ENCODE measurements at places on chromosomes 13 and 19.
A peak's percentile ranks its signal among the peaks of the same experiment; 100 is the strongest.

- peak; percentile 11 for DNase-seq
These were observed 99.3 kb downstream of the EPSTI1 start for GRCh38 chr13:42892760-42893159.

GRCh38 chr13:111917086-111917485 is 149.9 kb upstream of the SOX1 start:
- DNase-seq = no peak

DNA sequence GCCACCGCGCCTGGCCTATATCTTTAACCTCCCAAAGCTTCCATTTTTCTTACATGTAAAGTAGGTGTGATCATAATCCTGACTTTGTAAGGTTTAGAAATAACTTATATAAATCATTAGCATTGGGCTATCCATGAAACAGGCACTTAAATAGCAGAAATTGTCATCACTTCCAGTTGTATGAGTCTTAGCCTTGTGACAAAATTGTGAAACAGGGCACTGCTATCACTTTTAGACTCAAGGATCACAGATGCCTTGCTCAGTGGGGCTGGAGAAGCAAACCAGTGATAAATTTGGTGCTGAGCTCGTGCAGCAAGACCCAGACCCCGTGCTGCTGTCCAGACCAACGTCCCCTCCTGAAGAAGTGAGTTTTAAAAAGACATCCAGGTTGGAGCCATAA is 209.7 kb downstream of the KATNAL1 start:
- DNase-seq = no peak

- DNase-seq = no peak
These were observed 11.4 kb downstream of the TPGS1 start for GRCh38 chr19:518598-519231.

- no peak for DNase-seq
These were observed 220.8 kb upstream of the MAB21L1 start for GRCh38 chr13:35697186-35697730.

GRCh38 chr19:7775761-7776160 is 12.7 kb downstream of the CLEC4M start:
- DNase-seq = no peak

GRCh38 chr13:38866649-38867048 is 124.0 kb downstream of the STOML3 start:
- DNase-seq = no peak

DNA sequence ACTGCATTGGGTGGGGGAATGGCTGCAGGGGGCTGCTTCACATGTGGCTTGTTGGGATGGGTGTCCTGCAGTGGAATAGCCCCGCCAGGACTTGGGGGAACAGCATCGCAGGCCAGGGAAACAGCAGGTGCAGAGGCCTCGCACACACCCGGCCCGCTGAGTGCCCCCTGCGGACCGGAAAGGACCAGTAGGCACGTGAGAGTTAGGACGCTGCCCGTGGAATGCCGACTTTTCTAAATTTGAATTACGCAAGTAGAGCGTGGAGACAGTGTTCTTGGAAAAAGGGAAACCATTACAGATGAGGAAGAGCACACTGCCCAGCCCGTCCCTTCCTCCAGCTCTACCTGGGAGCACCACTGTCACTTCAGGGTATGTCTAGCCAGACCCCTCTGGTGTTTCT is 11.5 kb downstream of the DNM2 start:
- DNase-seq = no peak

DNA sequence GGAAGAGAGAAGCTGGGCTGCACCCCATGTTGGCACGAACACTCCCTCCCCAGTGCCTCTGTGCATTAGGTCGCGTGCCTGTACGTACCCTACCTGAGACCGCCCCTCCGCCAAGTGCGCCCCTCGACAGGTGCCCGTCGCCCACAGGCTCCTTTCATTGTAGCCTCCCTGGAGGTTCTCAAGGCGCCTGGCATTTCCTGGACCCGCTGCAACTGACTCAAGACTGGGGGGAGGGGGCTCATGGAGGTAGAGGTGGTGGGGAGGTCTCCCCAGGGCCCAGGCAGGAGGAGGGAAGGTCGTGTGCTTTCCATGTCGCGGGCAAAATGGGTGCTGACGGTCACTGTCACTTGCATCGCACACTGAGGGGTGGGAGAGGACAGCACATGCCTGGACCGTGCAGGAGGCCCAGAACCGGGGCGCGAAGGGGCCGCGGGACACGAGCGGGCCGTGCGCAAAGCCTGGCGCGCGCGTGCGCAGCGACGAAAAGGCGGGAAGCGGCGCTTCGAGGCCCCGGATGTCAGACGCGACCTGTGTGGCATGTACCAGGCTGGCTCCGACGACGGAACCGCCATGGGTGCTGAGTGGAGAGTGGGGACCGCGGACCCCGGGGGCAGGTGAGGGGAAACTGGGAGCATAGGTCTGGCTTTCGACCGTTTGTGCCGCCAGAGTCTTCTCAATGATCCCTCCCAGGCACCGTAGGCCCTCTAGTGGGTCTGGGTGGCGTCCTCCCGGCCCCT is 16.5 kb downstream of the NFIX start:
- no peak for DNase-seq

DNA sequence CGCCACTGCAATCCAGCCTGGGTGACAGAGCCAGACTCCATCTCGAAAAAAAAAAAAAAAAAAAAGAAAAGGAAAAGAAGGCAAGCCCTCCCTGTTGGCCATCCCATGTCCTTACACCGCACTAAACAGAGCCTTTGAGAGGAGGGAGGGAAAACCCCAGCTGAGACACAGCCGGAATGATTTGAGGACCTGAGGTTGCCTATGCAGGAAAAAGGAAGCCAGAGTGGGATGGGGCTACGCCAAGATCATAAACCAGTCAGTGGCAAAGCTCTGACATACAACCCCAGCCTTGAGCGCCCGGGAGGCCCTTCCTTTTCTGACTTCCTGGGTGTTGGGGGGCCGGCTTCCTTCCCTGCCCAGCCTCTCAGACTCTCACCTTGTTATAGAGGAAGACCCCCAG is 12.5 kb upstream of the CHERP start:
- no peak for DNase-seq

DNA sequence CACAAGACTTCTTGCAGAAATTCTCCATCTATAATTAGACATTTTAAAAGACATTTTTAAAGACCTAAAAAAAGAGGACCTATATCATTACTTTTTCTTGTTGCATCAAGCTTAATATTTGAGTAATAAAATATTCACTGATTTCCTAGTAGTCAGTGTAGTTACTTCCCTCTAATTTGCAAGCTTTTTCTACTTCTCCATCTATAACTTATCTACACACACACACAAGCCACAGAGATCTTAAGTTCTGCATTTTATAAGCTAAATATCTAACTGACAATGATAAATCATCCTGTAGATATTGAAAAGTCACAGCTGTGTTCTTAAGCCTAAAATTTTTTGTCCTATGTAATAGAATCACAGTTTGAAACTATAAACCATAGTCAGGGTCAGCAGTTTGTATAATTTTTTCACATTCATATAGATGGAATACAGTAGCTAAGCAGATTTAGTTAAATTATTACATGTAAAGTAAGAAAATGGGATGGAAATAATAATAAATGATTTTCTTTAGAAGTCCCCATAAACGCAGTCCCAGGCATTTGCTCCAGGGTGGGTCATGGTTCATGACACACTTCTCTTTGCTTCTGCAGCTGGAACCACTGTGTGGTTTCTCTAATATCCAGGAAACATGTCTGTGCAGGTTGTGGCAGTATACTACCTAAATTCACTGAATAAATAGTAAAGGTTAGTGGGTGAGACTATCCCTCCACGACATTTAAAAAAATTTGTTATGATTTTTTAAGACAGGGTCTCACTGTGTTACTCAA is 60.2 kb downstream of the ESD start:
- DNase-seq = no peak

GRCh38 chr13:111488486-111489132 is 168.2 kb downstream of the TEX29 start:
- DNase-seq = no peak

- DNase-seq = no peak
These were observed 1757.8 kb downstream of the PCDH9 start for GRCh38 chr13:65472336-65472735.

- DNase-seq = peak; percentile 55
These were observed 9.2 kb upstream of the CLIP3 start for GRCh38 chr19:36041831-36042230.

DNA sequence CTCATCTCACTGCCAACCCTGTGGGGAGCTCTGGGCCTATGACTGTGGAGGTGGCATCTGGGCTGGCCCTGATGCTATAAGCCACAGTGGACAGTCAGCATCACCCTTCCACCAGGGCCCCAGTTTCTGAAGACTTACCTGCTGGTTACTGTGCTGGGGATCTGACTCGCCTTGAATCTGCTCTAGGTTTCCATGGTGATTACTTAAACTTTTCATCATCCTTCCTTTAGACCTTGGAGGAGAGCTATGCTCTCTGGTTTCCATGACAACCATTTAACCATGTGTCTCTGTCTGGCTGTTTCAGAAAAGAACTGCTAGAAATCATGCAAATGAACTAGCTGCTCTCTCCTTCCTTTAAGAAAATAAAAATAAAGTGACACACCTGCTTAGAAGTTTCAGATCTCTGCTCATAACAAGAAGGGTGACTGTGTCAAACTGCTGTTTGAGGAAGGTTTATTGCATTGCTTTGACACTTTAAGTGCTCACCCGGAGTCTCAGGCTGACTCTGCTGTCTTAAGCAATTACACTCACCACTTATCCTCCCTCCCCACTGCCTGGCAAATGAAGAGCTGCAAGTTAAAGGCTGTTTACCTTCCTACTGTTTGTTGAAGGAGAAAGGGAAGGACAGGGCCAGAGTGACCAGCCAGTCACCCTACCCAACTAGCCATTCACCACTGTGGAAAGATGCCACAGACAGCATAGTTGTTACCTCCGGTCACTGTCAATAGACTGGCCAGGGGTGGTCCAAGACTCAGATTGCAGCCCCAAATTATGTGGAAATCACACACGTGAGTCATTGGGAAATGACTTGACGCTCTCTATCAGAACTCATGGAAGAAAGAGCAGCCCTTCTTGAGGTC is 87.6 kb downstream of the HSPH1 start:
- DNase-seq = peak; percentile 31

DNA sequence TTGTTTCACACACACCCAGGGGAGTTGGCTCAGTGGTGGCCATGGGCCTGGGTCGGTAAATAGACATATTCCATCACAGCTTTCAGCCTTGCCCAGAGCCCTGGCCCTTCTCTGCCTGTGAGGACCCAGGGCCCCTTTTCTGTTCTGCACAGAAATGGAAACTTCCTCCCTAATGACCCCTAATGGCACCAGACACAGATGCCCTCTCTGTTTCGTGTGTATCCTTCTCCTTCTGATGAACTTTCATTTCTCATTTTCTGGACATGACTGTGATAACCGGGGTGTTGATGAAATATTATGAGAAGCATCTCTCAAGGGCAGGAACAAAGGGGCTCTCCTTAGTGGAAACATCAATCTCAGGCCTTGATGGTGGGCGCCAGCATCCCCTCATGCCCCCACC is 12.8 kb downstream of the LILRA1 start:
- no peak for DNase-seq

DNA sequence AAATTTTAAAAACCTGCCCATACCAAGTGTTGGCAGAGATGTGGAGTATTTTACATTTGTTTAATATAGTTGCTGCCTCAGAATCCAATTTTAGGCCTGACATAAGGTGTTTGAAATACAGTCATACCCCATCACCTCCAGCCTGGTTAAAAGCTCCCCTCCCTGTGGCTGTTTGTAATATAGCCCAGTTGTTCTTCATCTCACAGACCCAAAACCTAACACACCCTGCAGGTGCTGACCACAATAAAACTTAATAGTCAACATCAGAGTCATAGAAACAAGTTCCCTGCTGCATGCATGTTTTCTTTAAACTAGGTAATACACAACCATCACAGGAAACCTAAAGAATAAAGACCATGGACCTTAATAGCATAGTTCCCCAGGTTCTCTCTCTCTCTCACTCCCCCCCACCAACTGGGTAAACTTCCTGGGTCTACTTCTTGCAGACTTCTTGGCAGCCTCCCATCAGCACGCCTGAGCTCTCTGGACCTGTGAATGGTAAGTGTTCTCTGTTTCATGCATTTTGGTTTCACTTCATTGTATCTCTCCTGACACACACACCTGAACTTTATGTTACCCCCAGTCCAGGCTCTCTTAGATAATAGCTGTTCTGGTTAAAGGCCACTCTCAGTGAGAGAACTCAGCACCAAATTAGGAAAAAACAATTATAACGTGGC is 1369.9 kb downstream of the EFNB2 start:
- DNase-seq = no peak

GRCh38 chr19:16064209-16064889 is 11.9 kb upstream of the TPM4 start:
- no peak for DNase-seq

DNA sequence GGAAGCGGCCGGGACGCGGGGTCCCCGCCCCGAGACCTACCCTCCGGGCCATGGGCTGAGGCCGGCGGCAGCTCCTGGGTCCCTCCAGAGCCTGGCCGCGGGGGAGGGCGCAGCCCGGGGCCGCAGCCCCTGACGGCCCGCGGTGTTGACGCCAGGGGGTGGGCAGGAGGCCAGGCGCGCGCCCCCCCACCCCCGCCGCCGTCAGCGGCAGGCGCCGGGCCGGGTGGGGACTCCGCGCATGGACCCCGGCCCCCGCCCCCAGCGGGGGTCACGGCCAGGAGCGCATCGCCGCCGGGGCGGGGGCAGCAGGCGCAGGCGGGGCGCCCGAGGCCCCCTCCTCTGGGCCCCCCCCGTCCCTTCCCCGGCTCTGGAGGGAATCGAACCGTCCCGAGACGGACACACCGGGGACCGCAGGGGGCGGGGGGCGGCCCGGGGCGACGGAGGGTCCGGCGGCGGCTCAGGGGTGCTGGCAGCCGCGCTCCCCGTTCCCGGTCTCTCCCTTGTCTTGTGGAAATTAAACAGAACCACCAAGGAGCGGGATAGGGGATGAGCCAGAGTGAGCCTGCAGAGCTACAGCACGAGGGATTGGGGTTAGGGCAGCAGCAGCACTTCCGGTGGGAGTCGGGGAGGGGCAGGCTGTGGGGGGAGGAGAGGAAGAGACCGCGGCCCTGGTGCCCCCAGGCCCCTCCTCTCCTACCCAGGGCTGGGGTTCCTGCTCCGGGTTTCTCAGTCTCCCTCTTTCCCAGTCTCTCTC is at the start of gene MEIS3:
Gene MEIS3 (minus strand): TSS at position 498 of the 754 bp plus-strand sequence. CDS start 446 bp downstream, at position 52.
- no peak for DNase-seq

- DNase-seq = no peak
These were observed 153.1 kb downstream of the PCDH17 start for GRCh38 chr13:57784633-57785032.

DNA sequence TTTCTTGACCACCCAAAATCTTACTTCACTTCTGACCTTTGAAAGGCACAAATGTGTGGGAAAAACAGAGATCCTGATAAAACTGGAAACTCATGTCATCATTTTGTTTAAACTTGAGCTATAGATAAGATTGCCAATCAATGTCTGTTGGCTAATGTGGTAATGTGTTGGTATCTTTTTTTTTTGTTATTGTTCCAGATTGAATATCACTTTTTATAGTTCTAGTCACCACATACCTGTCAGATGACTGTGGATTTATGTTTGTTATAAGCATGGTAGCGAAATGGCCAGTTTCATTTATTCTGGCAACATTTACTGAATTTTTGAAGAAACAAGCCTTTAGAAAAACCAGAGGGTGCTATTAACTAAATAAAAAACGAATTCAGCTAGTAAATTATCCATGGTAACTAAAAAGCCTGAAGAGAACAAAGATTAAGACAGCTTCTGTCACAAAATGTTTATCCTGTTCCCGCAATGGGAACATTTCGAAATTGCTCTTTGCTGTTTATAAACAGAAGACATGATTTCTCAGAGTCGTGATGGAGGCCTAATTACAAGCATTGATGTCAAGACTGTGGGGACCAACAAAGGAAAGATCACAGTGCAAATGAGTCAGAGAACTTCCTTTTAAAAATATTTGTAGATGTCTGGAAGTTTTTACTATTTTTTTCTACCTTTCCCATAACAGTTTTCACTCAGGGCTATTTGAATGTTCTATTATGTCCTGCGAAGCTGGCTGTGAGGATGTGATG is 82.9 kb upstream of the POSTN start:
- DNase-seq = peak; percentile 87
